ENCODE measurements at places on chromosomes 5 and 9.

DNA sequence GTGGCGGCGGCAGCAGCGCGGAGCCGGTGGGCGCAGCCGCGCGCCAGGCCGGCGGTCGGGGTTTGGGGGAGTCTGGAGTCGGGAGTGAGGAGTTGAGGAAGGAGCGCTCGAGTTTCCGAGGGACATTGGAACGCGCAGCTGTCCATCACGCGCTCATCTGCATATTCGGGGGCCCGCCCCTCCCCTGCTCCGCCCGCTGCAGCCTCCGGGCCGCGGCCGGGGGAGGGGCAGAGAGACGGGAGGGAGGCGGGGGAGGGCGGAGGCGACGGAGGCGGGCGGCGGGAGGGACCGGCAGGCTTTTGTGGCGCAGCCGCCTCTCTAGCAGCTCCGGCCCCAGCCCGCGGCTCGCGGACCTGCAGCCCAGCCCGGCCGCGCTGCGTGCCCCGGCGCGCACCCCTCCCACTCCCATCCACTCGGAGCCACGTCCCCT, at the start of gene IRX2:
IRX2 (minus strand) TSS at position 86 of the 430 bp plus-strand sequence. CDS start 264 bp downstream, outside the sequence.
- no peak for DNase-seq

DNA sequence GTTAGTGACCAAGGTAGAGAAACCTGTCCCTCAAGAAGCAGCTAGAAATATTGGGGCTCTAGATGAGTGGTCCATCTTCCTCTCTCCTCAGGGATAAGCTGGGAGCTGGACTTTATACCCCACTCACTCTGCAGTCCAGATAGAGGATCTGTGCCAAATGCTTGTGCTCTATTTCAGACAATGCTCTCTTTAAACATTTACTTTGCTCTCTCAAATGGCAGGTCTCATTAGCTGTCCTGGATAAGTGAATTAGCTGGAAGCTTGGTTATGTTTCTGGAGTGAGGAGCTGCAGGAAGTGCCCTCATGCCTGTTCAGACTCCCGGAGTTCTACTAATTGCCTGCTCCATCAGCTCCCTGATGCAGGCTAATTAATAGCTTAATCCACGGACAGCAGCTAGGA, 151.1 kb upstream of the CCDC152 start:
- DNase-seq: no peak

- no peak for DNase-seq
Observed at GRCh38 chr9:111728617-111729366, 65.9 kb downstream of the SHOC1 start.

- no peak for DNase-seq
Observed at GRCh38 chr5:40689438-40689837, 9.7 kb downstream of the PTGER4 start.

- DNase-seq: peak; percentile 41
Observed at GRCh38 chr5:138336952-138337684, 948 bp upstream of the FAM53C start.

DNA sequence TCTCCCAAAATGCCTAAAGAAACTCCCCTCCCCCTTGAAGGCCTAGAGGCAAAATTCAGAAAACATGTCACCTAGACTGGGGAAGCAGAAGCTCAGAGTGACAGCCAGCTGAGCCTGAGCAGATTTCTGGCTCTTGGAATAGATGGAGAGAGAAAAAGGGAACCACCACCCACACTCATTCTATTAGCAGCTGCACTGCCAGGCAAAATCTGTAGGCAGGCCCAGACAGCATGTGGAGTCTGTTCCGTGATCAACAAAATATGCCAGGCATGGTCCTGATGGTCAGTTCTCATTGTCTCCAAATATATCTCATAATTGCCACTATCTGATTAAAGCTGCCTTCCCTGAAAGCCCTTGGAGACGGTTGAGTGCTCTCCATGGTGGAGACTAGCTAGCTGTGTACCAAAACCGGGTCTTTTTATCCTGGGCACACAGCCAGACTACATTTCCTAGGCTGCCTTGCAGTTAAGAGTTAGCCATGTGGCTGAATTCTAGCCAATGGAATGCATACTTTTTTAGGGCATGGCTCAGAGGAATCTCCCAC, 131.7 kb upstream of the GPR151 start:
- no peak for DNase-seq

- DNase-seq: no peak
Observed at GRCh38 chr5:14313986-14314690, 171.0 kb downstream of the TRIO start.

DNA sequence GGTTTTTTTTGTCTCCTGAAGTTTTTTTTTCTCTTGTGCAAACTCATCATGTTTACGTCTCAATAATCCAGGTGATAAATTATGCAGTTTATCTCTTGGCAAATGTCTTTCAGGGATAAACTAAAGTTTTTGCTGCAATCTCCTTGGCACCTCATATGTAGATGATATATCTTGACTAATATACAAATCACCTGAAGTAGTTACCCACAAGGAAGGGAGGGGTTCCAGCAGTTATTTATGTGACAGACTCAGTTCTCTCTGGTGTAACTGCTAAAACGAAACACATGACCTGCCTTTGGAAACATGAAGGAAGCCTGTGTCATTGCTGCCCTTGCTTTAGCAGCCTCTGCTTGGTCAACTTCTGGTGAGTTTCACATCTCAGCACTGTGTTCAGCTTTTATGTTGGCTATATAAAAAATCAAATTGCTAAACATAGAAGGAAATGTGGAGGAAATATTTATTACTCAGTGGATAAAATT, 39.3 kb upstream of the KIAA1958 start:
- DNase-seq: no peak

DNA sequence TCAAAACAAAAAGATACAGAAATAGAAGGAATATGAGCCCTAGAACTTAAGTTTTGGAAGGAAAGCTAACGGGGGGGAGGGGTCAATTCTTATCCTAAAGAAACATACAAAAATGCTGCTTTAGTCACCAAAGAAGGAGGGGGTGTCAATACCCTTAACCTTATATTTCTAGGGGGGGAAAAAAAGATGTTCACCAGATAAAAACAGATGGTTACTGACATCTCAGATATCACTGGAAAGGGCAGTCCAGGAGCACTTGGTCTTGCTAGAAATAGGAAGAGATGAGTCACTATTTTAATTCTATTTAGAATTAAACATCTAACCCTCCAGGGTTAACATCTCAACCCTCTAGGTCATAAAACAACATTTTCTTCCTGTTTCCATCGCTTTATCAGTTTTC, 1.7 kb downstream of the DIAPH1 start:
- no peak for DNase-seq

DNA sequence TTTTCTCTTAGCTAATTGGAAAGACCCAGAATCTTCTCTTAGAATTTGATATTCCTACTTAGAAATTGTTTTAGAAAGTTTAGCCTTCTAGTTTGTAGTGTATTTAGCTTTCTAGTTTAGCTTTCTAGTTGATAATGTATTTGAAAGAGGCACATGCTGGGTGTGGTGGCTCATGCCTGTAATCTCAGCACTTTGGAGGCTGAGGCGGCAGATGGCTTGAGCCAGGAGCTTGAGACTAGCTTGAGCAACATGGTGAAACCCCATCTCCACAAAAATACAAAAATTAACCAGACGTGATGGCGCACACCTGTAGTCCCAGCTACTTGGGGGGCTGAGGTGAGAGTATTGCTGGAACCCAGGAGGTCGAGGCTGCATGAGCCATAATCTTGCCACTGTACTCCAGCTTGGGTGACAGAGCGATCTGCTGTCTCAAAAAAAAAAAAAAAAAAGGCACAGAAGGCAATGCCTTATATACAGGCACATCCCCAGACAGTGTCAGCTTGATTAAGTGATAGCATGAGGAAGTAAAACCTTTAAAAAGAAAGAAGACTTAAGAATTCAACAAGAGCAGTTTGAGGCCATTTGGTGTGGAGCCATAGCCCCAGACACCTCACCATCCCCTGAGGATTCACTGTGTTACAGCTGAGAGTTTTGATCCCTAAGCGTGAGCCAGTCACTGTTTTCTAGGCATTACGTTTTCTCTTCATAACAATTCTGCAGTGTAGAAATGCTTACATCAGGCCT, 34.6 kb downstream of the ZSWIM6 start:
- no peak for DNase-seq

- no peak for DNase-seq
Observed at GRCh38 chr9:35560625-35561337, 44.3 kb upstream of the TESK1 start.

DNA sequence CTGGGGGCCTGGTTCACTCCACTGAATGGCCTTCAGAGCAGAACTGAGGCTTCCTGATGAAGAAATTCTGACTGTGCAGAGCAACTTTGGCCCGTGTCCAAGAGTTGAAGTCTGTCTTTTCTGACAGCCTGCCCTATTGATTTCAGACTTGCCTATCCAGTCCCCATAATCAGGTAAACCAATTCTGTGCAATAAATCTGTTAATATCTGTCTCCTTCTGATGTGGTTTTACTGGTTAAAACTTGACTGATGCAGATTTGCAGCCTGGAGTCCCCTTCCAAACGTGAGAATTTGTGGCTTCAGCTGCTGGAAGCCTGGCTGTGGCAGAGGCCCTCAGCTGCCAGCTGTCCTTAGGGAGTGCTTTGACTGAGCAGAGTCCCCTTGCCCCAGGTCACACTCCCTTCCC, 283.9 kb upstream of the ANKRD55 start:
- no peak for DNase-seq

- no peak for DNase-seq
Observed at GRCh38 chr5:169343766-169344165, 42.8 kb upstream of the SLIT3 start.

DNA sequence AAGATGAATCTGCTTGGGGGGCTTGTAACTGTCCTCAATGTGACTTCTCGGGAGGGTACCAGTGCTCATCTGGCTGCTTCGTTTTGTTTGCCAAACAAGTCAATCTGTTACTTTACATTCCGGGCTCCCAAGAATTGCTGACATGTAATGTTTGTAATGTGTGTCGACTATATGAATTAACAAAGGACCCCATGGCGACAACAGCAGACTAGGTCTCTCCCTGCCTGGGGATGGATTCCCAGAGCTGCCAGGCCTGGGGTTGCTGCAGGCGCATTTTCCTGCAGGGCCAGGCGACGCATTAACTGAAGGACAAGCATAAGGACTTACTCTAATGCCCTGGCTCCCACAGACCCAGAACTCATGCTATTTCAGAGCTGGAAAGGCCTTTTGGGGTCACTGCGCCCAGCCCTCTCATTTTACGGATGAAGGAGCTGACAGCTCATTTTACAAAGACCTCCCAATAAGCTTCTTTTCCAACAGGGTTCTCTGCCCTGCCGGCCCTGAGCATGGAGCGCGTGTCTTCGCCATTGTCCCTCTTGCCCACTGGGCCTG, 214.8 kb downstream of the TTLL11 start:
- no peak for DNase-seq

DNA sequence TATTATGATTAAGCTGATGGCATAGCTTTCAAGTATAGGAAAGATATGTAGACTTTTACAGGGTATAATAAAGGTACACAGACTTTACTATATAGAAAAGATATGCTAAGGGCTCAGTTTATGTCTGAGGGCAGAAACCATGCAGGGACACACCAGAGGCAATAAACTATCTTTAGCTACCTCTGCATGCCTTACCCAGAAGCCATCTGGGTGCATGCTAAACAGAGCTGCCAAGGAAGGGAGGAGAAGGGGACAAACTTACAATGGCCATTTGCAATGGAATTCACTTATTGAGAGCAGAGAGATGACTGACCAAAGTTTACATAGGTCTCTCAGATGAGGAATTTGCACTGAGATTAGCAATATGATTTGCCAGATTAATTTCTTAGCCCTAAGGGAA, 143.1 kb upstream of the NR4A3 start:
- DNase-seq: no peak

DNA sequence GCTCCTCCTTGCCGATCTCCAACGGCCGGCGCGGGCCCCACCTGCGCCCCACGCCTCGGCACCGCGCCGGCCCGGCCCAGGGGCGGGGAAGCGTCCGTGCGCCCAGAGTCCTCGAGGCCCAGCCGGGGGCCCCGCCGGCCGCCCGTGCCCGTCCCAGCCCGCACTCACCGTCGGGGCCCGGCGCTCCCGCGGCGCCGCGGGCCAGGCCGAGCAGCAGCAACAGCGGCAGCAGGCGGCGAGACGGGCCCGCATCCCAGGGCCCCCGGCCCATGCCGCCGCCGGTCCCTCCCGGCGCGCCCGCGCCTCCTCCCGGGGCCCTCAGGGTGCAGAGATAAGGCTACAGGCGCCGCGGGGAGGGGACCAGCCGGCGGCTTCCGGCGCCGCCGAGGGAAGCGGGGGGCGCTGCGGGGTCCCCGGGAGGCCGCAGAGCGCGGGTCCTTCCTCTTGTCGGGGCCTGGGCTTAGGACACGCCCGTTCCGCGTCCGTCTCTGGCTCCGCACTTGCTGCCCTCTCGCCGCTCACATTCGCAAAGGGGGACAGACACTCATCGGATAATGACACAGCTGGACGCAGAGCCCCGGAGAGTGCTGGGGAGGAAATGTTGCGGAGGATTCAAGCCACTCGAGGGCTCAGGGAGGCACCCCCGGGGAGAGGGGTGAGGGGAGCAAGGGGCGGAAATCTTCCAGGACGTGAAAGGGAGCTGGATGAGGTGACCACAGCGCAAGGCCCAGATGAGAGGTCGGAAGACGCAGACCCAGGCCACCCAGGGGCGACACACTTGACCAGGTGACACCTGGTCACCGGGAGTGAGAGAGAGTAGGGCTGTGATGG, at the start of gene SUSD1:
SUSD1 (minus strand) TSS at position 333 of the 831 bp plus-strand sequence; CDS start at position 271, 62 bp downstream.
- no peak for DNase-seq

GRCh38 chr5:83914662-83915418, 194.2 kb upstream of the HAPLN1 start:
- no peak for DNase-seq

DNA sequence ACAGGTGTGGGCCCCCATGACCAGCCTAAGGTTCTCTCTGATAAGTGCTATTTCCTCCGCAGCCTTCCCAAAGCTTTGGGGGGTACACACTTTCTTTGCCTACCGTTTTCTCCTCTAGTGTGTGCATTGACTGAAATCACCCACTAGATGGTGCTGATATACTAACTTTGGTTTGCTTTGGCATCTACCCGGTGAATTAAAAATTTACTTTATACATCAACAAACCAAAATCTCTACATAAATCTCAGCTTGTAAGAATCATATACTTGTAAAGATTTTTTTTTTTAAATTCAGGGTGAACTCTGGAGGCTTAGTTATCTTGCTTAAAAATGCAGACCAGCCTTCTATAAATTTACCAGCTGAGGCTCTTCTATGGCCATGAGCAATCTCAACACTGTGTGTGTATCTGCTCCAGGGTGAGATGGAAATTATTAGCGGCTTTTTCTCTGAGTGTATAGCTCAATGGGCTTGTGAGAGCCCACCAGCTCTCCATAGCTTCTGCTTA, 475.7 kb upstream of the TNC start:
- DNase-seq: no peak

DNA sequence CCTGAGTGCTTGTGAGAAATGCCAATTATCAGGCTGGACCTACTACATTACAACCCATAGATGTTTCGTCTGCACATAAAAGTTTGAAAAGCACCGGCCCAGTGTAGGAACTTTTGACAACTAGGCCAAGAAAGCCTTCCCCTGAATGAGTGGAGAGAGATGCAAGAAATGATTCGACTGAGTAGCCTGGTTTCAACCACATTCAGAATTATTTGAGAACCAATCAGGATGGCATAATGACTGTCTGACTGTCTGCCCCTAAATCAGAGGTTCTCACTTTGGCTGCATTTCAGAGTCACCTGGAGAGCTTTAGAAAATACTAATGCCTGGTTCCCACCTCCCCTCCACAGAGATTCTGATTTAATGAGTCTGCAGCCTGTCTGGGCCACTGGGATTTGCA, 61.1 kb downstream of the FRMD3 start:
- DNase-seq: no peak
